GM23248 (cell line): ENCODE measurements at places on chromosomes 6 and 20.

DNA sequence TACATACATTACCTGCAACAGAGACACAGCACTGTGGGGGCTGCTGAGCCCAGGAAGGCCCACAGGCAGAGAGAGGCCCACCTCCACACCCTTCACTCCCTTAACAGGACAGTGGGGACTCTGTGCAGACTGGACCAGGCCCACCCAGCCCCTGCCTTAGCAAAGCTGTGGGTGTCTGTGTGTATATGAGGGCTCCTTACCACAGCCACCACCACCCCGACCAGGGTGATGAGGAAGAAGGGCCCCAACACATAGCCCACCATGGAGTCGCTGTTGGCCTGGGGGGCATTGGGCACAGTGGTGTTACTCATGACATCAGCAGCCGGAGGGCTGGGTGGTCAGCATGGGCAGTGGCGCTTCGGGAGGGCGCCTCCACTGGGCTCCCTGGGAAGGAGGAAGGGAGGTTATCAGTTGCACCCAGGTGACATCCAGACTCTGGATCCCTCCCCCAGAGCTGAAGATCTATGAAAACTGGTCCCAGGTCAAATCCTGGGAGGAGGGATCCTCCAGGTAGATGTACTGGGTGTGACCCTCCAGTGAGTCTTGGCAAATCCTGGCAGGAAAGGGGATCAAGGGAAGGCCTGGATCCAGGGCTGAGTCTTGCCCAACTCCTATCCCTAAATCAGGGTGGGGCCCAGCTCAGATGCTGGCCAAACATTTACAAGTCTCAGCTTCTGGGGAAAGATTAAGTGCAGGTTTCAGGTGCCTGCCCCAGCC lies 1.2 kb downstream of the SMIM29 start:
- DNase-seq: peak; percentile 39
- peaks cover 28% of the 10 kb centered on the region for H3K4me1 ChIP-seq
- H3K36me3 ChIP-seq: no peaks in the 10 kb centered on the region
- peak overlapping the region; percentile 65 for H3K27ac ChIP-seq
- H3K4me3 ChIP-seq: peak overlapping the region; percentile 83

- H3K27me3 ChIP-seq: no peaks in the 10 kb centered on the region
- no peak overlapping the region for H3K4me3 ChIP-seq
- no peak overlapping the region for H3K27ac ChIP-seq
- no peak for DNase-seq
- H3K36me3 ChIP-seq: peaks cover 7% of the 10 kb centered on the region
- H3K4me1 ChIP-seq: no peaks in the 10 kb centered on the region
Measured at GRCh38 chr6:41103847-41104246, 31.1 kb downstream of the NFYA start.

DNA sequence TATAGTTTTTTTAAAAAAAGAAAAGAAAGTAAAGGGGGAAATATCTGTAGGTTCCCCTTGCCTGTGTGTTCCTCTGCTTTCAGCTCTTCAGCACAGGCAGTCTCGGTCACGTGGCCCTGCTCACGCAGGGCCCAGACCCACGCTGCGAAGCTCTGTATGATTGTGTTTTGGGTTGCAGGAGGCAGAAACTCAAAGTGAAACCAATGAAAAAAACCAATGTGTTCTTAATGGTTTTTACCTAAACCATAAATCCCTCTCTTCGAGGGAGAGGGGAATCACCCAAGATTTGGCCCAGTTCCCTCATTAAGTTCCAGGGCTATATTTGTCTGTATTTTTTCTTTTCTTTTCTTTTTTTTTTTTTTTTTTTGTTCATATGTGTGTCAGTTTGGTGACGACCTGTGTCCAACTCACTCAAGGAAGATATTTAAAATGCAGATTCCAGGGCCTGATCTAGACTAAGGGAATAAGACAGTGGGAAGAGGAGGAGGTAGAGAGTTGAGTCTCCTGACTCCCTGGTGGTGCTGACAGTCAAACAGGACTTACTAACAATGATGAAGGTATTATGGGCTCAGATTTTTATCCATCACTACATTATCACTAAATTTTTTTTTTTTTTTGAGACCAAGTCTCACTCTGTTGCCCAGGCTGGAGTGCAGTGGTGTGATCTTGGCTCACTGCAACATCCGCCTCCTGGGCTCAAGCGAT lies 33.8 kb upstream of the RREB1 start:
- H3K36me3 ChIP-seq: no peaks in the 10 kb centered on the region
- H3K27me3 ChIP-seq: no peaks in the 10 kb centered on the region
- no peak overlapping the region for H3K27ac ChIP-seq
- DNase-seq: no peak
- no peaks in the 10 kb centered on the region for H3K4me1 ChIP-seq
- H3K4me3 ChIP-seq: no peak overlapping the region

DNA sequence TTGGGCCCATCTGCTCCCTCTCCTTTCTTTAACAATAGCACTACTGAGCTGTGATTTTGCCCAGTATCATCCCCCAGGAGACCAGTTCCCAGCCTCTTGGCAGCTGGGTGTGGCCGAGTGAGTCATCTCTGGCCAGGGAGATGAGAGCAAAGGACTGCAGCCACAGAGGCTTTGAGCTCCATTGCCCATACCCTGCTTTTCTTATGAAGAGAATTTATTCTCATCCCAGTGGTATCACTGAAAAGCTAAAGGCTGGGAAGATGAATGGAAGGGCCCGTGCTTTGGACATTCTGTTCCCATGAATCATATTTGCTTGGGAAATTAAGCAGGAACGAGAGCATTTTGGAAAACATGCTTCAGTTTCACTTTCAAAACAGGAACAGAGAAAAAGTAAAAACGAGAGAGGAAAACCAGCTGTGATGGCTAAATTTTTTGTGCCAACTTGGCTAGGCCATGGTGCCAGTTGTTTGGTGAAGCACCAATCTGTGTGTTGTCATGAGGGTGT lies 14.9 kb downstream of the CST3 start:
- peaks cover 4% of the 10 kb centered on the region; the same call in 1 of the 2 replicates for H3K27me3 ChIP-seq
- peak; percentile 95 for DNase-seq
- peak overlapping the region; percentile 97 for H3K27ac ChIP-seq
- H3K4me3 ChIP-seq: peak overlapping the region; percentile 73
- H3K36me3 ChIP-seq: no peaks in the 10 kb centered on the region
- H3K4me1 ChIP-seq: peaks cover 13% of the 10 kb centered on the region; the same call in 1 of the 2 replicates

DNA sequence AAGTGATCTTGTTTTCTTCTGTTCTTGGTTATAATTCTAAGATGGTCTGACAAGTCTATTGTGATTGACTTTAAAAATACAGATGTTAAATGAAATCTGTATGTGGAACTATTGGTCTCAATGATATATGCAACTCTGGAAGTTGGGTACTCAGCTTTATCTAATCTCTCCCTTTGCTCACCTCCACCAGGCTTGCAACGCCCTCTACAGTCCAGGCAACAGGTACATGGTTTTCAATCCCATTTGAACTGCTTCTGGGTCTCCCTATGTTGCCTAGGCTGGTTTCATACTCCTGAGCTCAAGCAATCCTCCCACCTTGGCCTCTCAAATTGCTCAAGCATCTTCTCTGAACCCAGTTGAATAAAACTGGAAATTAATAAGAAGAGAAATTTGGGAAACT lies 25.6 kb upstream of the HLA-DQB1 start:
- H3K27ac ChIP-seq: no peak overlapping the region
- no peak for DNase-seq
- no peaks in the 10 kb centered on the region for H3K36me3 ChIP-seq
- H3K27me3 ChIP-seq: peaks cover 3% of the 10 kb centered on the region; the same call in 1 of the 2 replicates

GRCh38 chr20:38893565-38894090 lies 32.6 kb upstream of the FAM83D start:
- peaks cover 26% of the 10 kb centered on the region for H3K27me3 ChIP-seq
- no peak overlapping the region for H3K4me3 ChIP-seq
- no peaks in the 10 kb centered on the region for H3K4me1 ChIP-seq
- no peaks in the 10 kb centered on the region for H3K36me3 ChIP-seq

DNA sequence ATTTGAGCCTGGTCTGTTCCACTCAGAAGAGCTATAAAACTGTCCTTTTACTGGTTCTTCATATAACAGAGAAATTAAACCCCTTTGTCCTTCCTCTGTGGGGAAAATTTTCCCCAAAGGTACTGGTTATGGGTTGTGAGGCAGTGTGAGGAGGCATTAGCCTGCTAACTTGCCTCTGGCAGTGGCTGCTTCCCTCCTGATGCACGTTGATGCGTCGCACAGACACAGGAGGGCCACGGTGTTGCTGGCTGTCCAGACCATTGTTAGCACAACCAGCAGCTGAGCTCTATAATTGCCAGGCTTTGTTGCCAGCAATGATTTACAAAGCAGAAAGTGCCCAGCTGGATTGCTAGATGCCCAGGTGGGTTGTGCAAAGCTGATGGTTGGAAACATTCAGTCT lies 10.1 kb downstream of the AAR2 start:
- no peak overlapping the region for H3K4me3 ChIP-seq
- DNase-seq: no peak
- no peaks in the 10 kb centered on the region for H3K4me1 ChIP-seq
- no peaks in the 10 kb centered on the region for H3K27me3 ChIP-seq
- H3K27ac ChIP-seq: no peak overlapping the region
- peaks cover 58% of the 10 kb centered on the region; the same call in 1 of the 2 replicates for H3K36me3 ChIP-seq

- no peak overlapping the region for H3K27ac ChIP-seq
- H3K4me1 ChIP-seq: peaks cover 5% of the 10 kb centered on the region; the same call in 1 of the 2 replicates
- H3K4me3 ChIP-seq: no peak overlapping the region
- no peaks in the 10 kb centered on the region for H3K36me3 ChIP-seq
- DNase-seq: no peak
Measured at GRCh38 chr6:24080711-24081110, 45.3 kb upstream of the NRSN1 start.

GRCh38 chr20:9919271-9920014 lies 80.6 kb upstream of the PAK5 start:
- H3K36me3 ChIP-seq: no peaks in the 10 kb centered on the region
- no peak for DNase-seq
- H3K4me3 ChIP-seq: no peak overlapping the region
- H3K4me1 ChIP-seq: no peaks in the 10 kb centered on the region
- no peak overlapping the region for H3K27ac ChIP-seq

GRCh38 chr6:131972741-131973140 lies 21.6 kb upstream of the CCN2 start:
- peaks cover 7% of the 10 kb centered on the region; the same call in 1 of the 2 replicates for H3K4me1 ChIP-seq
- no peaks in the 10 kb centered on the region for H3K36me3 ChIP-seq
- no peak overlapping the region for H3K4me3 ChIP-seq
- H3K27ac ChIP-seq: no peak overlapping the region

GRCh38 chr6:55212156-55212555 lies 37.8 kb downstream of the HCRTR2 start:
- no peak for DNase-seq
- no peak overlapping the region for H3K27ac ChIP-seq
- no peaks in the 10 kb centered on the region for H3K27me3 ChIP-seq

DNA sequence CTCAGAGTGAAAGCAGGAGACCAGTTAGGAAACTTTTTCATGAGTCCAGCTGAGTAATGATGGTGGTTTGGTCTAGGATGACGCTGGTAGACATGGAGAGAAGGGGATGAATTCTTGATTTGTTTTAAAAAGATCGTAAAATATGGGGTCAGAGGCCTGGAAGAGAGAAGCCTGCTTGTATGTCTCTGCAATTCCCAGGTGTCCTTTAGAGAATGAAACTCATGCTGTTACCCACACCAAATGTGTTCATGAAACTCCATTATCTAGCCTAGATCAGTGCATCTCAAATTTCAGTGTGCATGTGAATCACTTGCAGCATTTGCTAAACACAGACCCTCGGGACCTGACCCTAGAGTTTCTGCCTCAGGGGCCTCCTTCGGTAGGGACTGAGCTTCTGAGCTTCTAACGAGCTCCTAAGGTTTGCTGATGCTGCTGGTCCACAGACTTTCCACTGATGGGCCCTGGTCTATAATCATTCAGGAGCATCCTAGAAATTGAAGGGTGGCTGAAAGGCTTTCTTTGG lies 302.0 kb upstream of the PLCB4 start:
- DNase-seq: no peak
- H3K27ac ChIP-seq: no peak overlapping the region
- H3K4me3 ChIP-seq: no peak overlapping the region

- H3K27me3 ChIP-seq: no peaks in the 10 kb centered on the region
- no peak overlapping the region for H3K4me3 ChIP-seq
- no peak for DNase-seq
- no peak overlapping the region for H3K27ac ChIP-seq
- H3K36me3 ChIP-seq: no peaks in the 10 kb centered on the region
Measured at GRCh38 chr6:167408235-167408869, 83.5 kb downstream of the TTLL2 start.

GRCh38 chr20:2618815-2619214 lies 33.6 kb upstream of the NOP56 start:
- DNase-seq: no peak
- H3K27ac ChIP-seq: no peak overlapping the region
- H3K36me3 ChIP-seq: no peaks in the 10 kb centered on the region
- peaks cover 47% of the 10 kb centered on the region for H3K27me3 ChIP-seq

DNA sequence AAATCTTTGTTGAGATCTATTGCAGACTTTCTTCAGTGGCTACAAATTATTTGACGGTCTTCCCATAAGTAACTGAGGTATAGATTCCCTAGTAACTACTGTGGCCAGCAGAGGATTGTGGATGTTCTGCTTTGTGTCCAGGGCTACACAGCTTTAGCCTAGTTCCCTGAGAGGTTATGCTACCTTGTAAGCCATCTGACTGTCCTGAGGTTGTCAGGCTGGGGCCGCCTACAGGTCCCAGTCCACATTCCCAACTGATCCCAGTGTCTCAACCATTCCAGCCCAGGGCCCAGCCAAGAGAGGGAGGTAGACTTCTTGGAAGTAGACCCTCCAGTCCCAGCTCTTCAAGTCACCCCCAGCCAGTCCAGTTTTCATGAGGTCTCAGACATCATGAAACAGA lies 57.7 kb downstream of the BANF2 start:
- no peak overlapping the region for H3K27ac ChIP-seq
- DNase-seq: no peak
- H3K4me1 ChIP-seq: no peaks in the 10 kb centered on the region
- H3K27me3 ChIP-seq: peaks cover 15% of the 10 kb centered on the region
- H3K36me3 ChIP-seq: no peaks in the 10 kb centered on the region

- peak overlapping the region; percentile 3; the same call in 1 of the 2 replicates for H3K27ac ChIP-seq
- no peaks in the 10 kb centered on the region for H3K36me3 ChIP-seq
- no peaks in the 10 kb centered on the region for H3K27me3 ChIP-seq
Measured at GRCh38 chr20:25397821-25398220, 7.2 kb upstream of the ABHD12 start.
